Esophagus mucosa (tissue), 1 donor: ENCODE measurements at places on chromosomes 5 and 9.

- ATAC-seq, result no peak
Measured at GRCh38 chr9:83401328-83401900, 136.8 kb downstream of the FRMD3 start.

DNA sequence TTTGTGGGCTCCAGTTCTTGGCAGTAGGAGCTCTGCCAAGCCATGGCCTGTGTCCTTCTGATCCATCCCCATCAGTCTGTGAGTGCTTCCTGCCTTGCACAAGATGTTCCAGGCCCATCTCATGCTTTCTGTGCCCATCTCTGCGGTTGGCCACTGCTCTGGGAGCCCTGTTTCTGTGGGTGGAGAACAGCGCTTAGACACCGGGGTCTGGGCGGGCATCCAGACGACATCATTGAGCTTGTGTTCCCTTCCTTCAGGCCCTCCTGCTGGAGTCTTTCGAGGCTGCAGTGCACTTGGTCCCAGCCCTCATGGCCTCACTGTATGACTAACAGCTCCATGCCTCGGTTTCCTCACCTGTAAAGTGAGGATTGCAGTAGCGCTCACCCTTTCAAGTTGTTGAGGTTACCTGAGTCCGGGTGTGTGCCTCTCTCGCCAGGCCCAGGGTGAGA, 14.9 kb upstream of the CARD19 start:
- ATAC-seq, result no peak

DNA sequence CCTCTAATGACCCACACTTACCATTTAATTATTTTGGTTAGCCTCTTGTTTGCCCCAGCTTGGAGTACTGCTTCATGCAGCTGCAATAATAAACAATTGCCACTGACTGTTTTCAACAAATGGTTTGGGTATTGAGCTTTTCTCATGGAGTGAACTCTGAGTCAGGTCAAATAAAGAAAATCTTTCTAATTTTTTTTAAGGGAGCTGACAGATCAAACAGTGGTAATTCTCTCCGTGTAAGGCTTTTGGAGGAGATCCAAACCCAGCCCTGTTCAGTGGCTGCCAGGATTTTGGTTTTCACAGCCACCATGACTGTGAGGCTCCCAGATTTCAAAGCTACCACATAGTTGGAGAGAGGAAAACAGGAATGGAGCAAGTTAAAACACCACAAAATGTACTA, 110.7 kb upstream of the EFNA5 start:
- ATAC-seq, result no peak

DNA sequence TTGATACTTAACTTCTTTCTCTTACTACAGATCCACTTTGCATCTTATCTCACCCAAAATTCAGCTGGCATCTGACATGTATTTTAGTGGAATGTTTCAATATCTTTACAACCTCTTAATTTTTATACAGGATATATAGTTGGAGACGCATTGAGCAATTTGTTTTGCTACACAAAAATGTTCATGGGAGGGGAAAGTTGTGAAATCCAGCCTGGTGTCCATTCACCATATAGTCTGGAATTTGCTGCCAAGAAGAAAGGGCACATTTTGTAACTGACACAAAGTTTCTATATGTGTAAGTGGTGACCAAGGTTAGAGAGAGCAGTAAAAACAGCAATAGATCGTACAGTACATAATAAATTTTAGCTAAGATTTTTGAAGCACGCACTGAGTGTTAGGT, 14.0 kb upstream of the CHD1 start:
- no peak for ATAC-seq
